Activated CD8-positive, alpha-beta memory T cell treated with anti-CD3 and anti-CD28 coated beads for 36 hours (primary cell): ENCODE measurements at places on chromosomes 3 and 15. TPM values are rescaled to one million over a fixed set of nuclear protein-coding genes. Genes with fewer than 3 reads are reported as not detected.

The RTP4 gene
- total RNA-seq, result 1.8 TPM

The TNFAIP8L3 gene
- total RNA-seq, result 1.6 TPM

The APOD gene
- total RNA-seq, result not detected

The COPB2 gene
- total RNA-seq, result 86.1 TPM

The STRIT1 gene
- not detected for total RNA-seq

The DAZL gene
- 0.08 TPM for total RNA-seq

The PTH1R gene
- not detected for total RNA-seq

The PFN2 gene
- 4.2 TPM for total RNA-seq
